ENCODE measurements at places on chromosomes 3 and 15.

DNA sequence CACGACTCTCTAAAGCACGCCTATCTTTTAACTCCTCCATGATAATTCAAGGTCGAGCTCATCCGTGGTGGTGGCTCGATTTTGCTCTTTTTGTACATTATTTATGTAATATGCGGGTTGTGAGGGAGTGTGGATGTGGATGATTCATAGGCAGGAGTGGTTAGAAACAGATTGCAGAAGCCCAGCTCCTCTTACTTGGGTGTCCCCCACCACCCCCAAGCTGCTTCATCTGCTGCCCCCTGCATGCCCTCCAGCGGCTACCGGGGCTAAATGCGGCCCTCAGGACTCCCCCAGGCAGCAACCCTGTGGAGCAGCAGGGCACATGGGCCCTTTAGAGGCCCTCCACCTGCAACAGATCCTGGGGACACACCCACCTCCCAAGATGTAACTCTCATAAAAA is 111.5 kb upstream of the SELENOK start:
- ATAC-seq = no peak

DNA sequence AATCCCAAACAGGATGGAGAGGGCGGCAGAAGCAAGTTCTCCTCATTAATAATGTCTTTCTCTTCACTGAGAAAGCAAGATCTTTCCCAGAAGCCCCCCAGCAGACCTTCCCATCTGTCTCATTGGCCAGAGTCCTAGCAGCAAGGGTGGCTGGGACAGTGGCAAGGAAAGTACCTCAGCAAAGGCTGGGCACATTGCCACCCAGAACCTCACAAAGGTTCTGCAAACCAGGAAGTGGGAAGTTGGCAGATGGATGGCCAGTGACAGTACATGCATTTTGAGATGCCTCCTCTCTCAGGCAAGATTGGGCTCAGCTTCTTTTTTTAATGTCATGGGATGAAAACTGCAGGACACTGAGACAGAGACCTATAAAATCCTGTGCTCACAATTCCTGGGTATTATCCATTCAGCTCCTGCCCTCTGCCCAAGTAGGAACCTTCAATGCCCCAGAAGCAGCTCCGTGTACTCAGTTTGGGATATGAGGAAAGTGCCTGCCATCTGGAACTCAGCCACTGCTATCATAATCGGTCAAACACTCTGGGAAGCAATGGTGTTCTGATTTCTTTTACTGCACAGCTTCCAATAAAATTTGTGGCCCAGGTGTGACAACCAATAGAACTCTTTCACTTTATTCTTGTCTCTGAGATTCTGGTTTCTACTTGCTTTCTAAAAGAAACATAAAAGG is 25.5 kb downstream of the DPH3 start:
- ATAC-seq = peak; percentile 47

- ATAC-seq = no peak
Measured at GRCh38 chr3:112735926-112736325, 95.0 kb upstream of the CCDC80 start.

GRCh38 chr15:72445426-72445825 is 28.7 kb upstream of the ARIH1 start:
- ATAC-seq = no peak

All from SK-N-SH treated with all-trans-retinoic acid at 6 μM for 48 hours (cell line).